ENCODE measurements at places on chromosomes 12 and 14. TPM values are rescaled to one million over a fixed set of nuclear protein-coding genes. Genes with fewer than 3 reads are reported as not detected.
A peak's percentile ranks its signal among the peaks of the same experiment; 100 is the strongest.

GRCh38 chr14:69700575-69700974 is 66.4 kb upstream of the SRSF5 start:
- H3K27me3 ChIP-seq = no peaks in the 10 kb centered on the region
- no peaks in the 10 kb centered on the region for H3K4me1 ChIP-seq
- DNase-seq = no peak
- H3K4me3 ChIP-seq = no peak overlapping the region
- H3K36me3 ChIP-seq = no peaks in the 10 kb centered on the region

- H3K27ac ChIP-seq = no peak overlapping the region
- no peaks in the 10 kb centered on the region for H3K36me3 ChIP-seq
- H3K4me3 ChIP-seq = no peak overlapping the region
- DNase-seq = no peak
Observed at GRCh38 chr12:13038491-13039161, 5.6 kb upstream of the FAM234B start.

DNA sequence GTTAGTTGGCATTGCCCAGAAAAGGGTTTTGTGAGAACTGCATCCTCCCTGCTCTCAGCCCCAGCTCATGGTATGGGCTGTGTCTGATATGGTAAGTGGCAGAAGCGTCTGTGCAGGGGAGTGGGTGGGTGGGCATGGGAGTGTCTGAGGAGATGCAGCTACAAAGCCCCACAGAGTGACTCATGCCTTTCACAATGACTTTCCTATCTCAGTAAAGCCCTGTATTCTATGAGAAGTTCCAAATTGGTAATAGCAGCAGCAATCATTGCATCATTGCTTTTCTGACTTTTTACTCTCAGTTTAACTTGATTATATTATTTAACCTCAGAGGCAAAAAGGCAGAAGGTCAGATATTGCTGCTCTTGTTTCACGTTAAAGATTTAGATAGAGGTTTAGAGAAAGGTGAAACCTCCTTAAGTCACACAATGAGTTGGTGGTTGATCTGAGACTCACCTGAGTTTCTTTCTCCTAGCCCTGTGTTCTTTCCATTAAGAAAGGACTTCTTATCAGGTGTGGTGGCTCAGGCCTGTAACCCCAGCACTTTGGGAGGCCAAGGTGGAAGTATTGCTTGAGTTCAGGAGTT is 171.7 kb downstream of the SLC5A8 start:
- H3K36me3 ChIP-seq = no peaks in the 10 kb centered on the region
- H3K4me1 ChIP-seq = no peaks in the 10 kb centered on the region
- H3K27ac ChIP-seq = no peak overlapping the region
- H3K27me3 ChIP-seq = no peaks in the 10 kb centered on the region
- H3K4me3 ChIP-seq = no peak overlapping the region
- no peak for DNase-seq

GRCh38 chr12:63410197-63410596 is 258.1 kb downstream of the DPY19L2 start:
- H3K27ac ChIP-seq = no peak overlapping the region
- no peak for DNase-seq
- no peaks in the 10 kb centered on the region for H3K36me3 ChIP-seq
- no peak overlapping the region for H3K4me3 ChIP-seq
- no peaks in the 10 kb centered on the region for H3K4me1 ChIP-seq

DNA sequence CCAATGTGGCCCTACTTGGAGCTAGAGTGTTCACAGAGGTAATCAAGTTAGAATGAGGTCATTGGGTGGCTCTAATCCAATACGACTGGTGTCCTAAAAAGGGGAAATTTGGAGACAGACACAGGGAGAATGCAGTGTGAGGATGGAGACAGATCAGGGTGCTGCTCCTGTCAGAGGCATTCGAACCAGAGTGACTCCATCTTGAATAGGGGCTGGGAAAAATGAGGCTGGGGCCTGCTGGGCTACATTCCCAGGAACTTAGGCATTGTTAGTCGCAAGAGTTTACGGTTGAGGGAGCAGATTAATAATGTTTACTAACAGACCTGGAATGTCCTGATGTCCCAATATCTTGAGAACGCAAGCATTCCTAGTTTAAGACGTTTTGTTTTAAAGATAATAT is 20.2 kb downstream of the TNFAIP2 start:
- H3K36me3 ChIP-seq = no peaks in the 10 kb centered on the region
- peaks cover 38% of the 10 kb centered on the region for H3K4me1 ChIP-seq
- peak overlapping the region; percentile 75 for H3K27ac ChIP-seq
- H3K27me3 ChIP-seq = no peaks in the 10 kb centered on the region

DNA sequence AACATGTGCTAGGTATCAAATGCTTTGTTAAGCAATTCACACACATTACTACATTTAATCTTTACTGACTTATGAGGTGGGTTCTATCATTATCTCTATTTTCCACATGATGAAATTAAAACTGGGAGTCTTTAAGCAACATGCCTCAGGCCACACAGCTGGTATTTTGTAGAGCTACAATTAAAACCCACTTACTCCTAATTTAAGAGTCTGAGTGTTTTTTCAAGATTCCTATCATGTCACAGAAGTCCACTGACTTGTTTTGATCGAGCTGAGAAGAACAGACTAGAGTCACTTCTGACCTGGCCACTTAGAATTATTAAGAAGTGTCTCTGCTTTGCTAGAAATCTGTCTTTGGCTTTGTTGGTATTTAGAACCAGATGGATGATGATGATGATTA is 670.7 kb downstream of the NRXN3 start:
- no peak overlapping the region for H3K27ac ChIP-seq
- no peaks in the 10 kb centered on the region for H3K27me3 ChIP-seq
- H3K36me3 ChIP-seq = no peaks in the 10 kb centered on the region
- no peak overlapping the region for H3K4me3 ChIP-seq
- DNase-seq = no peak

GRCh38 chr12:62075870-62076269 is 184.3 kb upstream of the USP15 start:
- no peaks in the 10 kb centered on the region for H3K4me1 ChIP-seq
- H3K27me3 ChIP-seq = no peaks in the 10 kb centered on the region
- no peak overlapping the region for H3K4me3 ChIP-seq
- H3K36me3 ChIP-seq = no peaks in the 10 kb centered on the region
- no peak for DNase-seq

GRCh38 chr14:90137807-90138206 is 76.0 kb downstream of the KCNK13 start:
- H3K4me3 ChIP-seq = no peak overlapping the region
- H3K36me3 ChIP-seq = no peaks in the 10 kb centered on the region
- H3K4me1 ChIP-seq = no peaks in the 10 kb centered on the region
- no peak for DNase-seq
- H3K27me3 ChIP-seq = no peaks in the 10 kb centered on the region
- H3K27ac ChIP-seq = no peak overlapping the region

- no peak for DNase-seq
- H3K27ac ChIP-seq = no peak overlapping the region
- peaks cover 4% of the 10 kb centered on the region for H3K4me1 ChIP-seq
- no peak overlapping the region for H3K4me3 ChIP-seq
- no peaks in the 10 kb centered on the region for H3K27me3 ChIP-seq
Observed at GRCh38 chr14:51453869-51454268, 197.8 kb upstream of the FRMD6 start.

GRCh38 chr14:96349286-96350075 is 13.7 kb downstream of the ATG2B start:
- H3K27me3 ChIP-seq = no peaks in the 10 kb centered on the region
- no peaks in the 10 kb centered on the region for H3K4me1 ChIP-seq
- H3K4me3 ChIP-seq = no peak overlapping the region
- DNase-seq = no peak
- no peaks in the 10 kb centered on the region for H3K36me3 ChIP-seq
- no peak overlapping the region for H3K27ac ChIP-seq

- no peak overlapping the region for H3K27ac ChIP-seq
- no peak for DNase-seq
- no peaks in the 10 kb centered on the region for H3K27me3 ChIP-seq
- H3K4me1 ChIP-seq = no peaks in the 10 kb centered on the region
- H3K4me3 ChIP-seq = no peak overlapping the region
- H3K36me3 ChIP-seq = no peaks in the 10 kb centered on the region
Observed at GRCh38 chr12:23899434-23899833, 50.0 kb downstream of the SOX5 start.

DNA sequence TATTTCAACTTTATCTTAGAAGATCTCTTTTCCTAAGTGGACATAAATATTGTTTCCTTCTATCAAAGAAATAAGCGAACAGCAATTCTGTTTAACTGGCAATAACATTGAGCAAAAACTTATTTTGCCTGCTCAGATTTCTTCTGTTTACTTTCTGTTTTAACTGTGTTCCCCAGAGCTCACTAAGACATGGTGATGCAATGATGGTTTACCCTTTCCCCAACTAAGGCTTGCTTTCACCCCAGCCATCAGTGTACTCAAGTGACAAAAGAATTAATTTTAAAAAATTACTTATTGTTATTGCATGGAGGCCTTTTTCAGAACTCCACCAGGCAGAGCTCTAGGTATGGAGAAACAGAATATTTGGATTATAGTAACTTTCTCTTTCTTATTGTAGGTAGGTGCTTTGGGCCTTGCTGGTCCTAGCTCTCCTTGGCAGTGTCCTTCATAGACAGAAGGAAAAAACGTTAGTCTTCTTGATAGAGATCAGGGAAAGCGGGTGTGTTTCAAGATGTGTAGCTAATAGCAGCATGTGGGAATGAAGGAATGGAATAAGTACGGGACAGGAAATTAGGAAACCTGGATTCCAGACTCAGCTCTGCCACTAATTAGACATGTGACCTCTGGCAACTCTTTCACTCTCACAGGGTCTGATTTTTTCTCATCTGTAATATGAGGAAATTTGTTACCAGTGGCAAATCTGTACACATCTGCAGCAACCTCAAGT is 14.6 kb upstream of the DDHD1 start:
- no peaks in the 10 kb centered on the region for H3K36me3 ChIP-seq
- H3K4me3 ChIP-seq = no peak overlapping the region
- no peaks in the 10 kb centered on the region for H3K4me1 ChIP-seq
- no peaks in the 10 kb centered on the region for H3K27me3 ChIP-seq

- peaks cover 2% of the 10 kb centered on the region for H3K27me3 ChIP-seq
- no peaks in the 10 kb centered on the region for H3K4me1 ChIP-seq
- no peak overlapping the region for H3K27ac ChIP-seq
- H3K4me3 ChIP-seq = no peak overlapping the region
- no peak for DNase-seq
Observed at GRCh38 chr12:98868076-98868475, 223.0 kb downstream of the APAF1 start.

GRCh38 chr12:20101046-20101445 is 267.3 kb upstream of the PDE3A start:
- no peak for DNase-seq
- no peaks in the 10 kb centered on the region for H3K4me1 ChIP-seq
- H3K27ac ChIP-seq = no peak overlapping the region
- no peaks in the 10 kb centered on the region for H3K36me3 ChIP-seq
- H3K4me3 ChIP-seq = no peak overlapping the region
- no peaks in the 10 kb centered on the region for H3K27me3 ChIP-seq

GRCh38 chr12:54306925-54307741 is 6.3 kb upstream of the NFE2 start:
- DNase-seq = no peak
- H3K4me3 ChIP-seq = no peak overlapping the region
- H3K4me1 ChIP-seq = no peaks in the 10 kb centered on the region
- H3K27me3 ChIP-seq = no peaks in the 10 kb centered on the region

GRCh38 chr12:119902084-119902509 is 25.0 kb upstream of the CIT start:
- peak; percentile 66 for DNase-seq
- H3K4me1 ChIP-seq = no peaks in the 10 kb centered on the region
- no peaks in the 10 kb centered on the region for H3K36me3 ChIP-seq
- H3K4me3 ChIP-seq = no peak overlapping the region

- H3K27me3 ChIP-seq = no peaks in the 10 kb centered on the region
- DNase-seq = no peak
- no peaks in the 10 kb centered on the region for H3K36me3 ChIP-seq
- H3K4me3 ChIP-seq = no peak overlapping the region
- no peak overlapping the region for H3K27ac ChIP-seq
- no peaks in the 10 kb centered on the region for H3K4me1 ChIP-seq
Observed at GRCh38 chr12:47205532-47206449, 126.0 kb upstream of the AMIGO2 start.

GRCh38 chr12:123830675-123831074 is 68.6 kb downstream of the DNAH10 start:
- H3K4me1 ChIP-seq = no peaks in the 10 kb centered on the region
- H3K27ac ChIP-seq = no peak overlapping the region
- H3K36me3 ChIP-seq = no peaks in the 10 kb centered on the region
- H3K4me3 ChIP-seq = no peak overlapping the region
- H3K27me3 ChIP-seq = no peaks in the 10 kb centered on the region

DNA sequence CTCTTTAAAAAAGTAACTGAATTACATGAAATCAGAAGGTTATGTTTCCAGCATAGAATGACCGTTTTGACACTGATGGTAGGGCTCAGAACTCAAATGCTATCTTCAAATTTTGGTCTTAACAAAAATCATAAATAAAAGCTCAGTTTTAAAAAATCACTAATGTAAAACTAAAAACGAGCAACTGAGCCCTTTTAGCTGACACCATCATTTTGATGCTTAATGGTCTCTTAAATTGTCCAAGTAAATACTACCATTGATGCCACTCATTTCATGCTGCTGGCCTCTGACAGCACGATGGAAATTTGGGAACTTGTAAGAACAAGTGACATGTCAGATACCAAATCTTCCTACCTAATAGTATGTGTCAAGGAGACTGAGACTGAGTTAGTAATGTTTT is 205.0 kb downstream of the AKAP6 start:
- no peak for DNase-seq
- no peaks in the 10 kb centered on the region for H3K27me3 ChIP-seq
- no peak overlapping the region for H3K27ac ChIP-seq

GRCh38 chr12:62783881-62784280 is 151.1 kb downstream of the PPM1H start:
- H3K27me3 ChIP-seq = no peaks in the 10 kb centered on the region
- H3K4me3 ChIP-seq = no peak overlapping the region
- H3K36me3 ChIP-seq = no peaks in the 10 kb centered on the region
- H3K4me1 ChIP-seq = no peaks in the 10 kb centered on the region
- DNase-seq = no peak

GRCh38 chr12:84982888-84983287 is 53.2 kb downstream of the TSPAN19 start:
- no peaks in the 10 kb centered on the region for H3K27me3 ChIP-seq
- DNase-seq = no peak
- H3K36me3 ChIP-seq = no peaks in the 10 kb centered on the region
- no peaks in the 10 kb centered on the region for H3K4me1 ChIP-seq

- H3K4me3 ChIP-seq = no peak overlapping the region
- H3K27me3 ChIP-seq = no peaks in the 10 kb centered on the region
- H3K27ac ChIP-seq = no peak overlapping the region
- peaks cover 25% of the 10 kb centered on the region for H3K36me3 ChIP-seq
Observed at GRCh38 chr12:123599721-123600120, 2.2 kb upstream of the DDX55 start.

The AGAP2 gene
- 0.49 TPM for total RNA-seq

The KRT2 gene
- total RNA-seq = 0.33 TPM

The TAS2R19 gene
- total RNA-seq = 1.1 TPM

The C12orf50 gene
- not detected for total RNA-seq

All from Panc1 (cell line).